Progenitor cell of endocrine pancreas (in vitro differentiated cells): ENCODE measurements at places on chromosomes 12 and 14.

DNA sequence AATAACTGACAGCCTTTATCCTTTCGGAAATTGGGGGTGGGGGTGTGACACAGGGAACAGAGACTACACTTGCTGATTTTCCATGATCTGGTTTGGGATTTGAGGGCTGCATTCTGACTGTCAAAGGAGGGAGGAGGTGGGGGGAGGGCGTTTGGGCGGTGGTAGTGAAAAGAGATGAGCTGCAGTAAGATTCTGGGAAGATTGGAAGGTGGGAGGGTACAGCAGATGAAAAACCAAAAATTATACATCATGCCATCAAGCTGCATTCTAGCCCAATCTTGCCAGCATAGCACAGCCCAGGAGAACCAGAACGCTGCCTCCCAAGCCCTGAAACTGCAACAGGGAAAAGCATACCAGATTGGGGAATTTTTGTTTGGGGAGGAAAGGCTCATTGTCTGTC is 2.4 kb downstream of the RND1 start:
- H3K4me3 ChIP-seq = peak overlapping the region; percentile 89
- H3K36me3 ChIP-seq = peaks cover 8% of the 10 kb centered on the region
- no peak overlapping the region for H3K27ac ChIP-seq
- no peak for DNase-seq
- peaks cover 27% of the 10 kb centered on the region for H3K4me1 ChIP-seq

DNA sequence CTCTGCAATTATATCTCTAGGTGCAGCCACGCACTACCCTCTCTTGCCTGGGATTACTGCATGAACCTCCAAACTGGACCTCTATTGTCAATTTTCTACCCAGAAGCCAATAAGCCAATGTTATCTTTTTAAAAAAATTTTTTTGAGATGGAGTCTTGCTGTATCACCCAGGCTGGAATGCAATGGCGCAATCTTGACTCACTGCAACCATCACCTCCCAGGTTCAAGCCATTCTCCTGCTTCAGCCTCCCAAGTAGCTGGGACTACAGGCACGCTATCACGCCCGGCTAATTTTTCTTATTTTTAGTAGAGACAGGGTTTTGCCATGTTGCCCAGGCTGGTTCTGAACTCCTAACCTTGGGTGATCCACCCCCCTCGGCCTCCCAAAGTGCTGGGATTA is 11.2 kb upstream of the PXN start:
- peaks cover 4% of the 10 kb centered on the region for H3K36me3 ChIP-seq
- no peaks in the 10 kb centered on the region for H3K27me3 ChIP-seq
- no peak for DNase-seq
- H3K4me1 ChIP-seq = peaks cover 4% of the 10 kb centered on the region

GRCh38 chr14:101927859-101928258 is 36.5 kb upstream of the DYNC1H1 start:
- H3K27me3 ChIP-seq = no peaks in the 10 kb centered on the region
- no peak for DNase-seq
- H3K36me3 ChIP-seq = peaks cover 5% of the 10 kb centered on the region
- H3K27ac ChIP-seq = no peak overlapping the region

GRCh38 chr12:66901138-66901932 is 222.5 kb upstream of the GRIP1 start:
- H3K27me3 ChIP-seq = no peaks in the 10 kb centered on the region
- no peak overlapping the region for H3K4me3 ChIP-seq
- H3K4me1 ChIP-seq = peaks cover 3% of the 10 kb centered on the region
- no peaks in the 10 kb centered on the region for H3K36me3 ChIP-seq
- no peak for DNase-seq

DNA sequence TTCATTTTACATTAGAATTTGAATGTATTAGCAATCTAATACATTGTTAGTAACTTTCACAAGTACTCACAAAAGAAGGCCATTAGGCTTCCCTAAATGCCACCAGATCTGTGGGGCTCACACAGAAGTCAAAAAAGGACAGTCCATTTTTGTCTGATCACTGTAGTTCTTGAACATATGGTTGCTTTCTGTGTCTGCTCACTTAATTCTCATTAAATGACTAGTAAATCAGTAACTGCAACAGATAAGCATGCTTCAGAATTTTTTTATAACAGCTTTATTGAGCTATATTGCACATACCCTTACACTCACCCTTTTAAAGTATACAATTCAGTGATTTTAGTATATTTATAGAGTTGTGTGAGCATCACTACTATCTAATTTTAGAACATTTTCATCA is 71.4 kb downstream of the DENND5B start:
- no peaks in the 10 kb centered on the region for H3K27me3 ChIP-seq
- no peaks in the 10 kb centered on the region for H3K36me3 ChIP-seq
- no peak for DNase-seq
- H3K27ac ChIP-seq = no peak overlapping the region

GRCh38 chr12:18224745-18225144 is 36.6 kb upstream of the PIK3C2G start:
- H3K27ac ChIP-seq = no peak overlapping the region
- DNase-seq = no peak
- H3K27me3 ChIP-seq = no peaks in the 10 kb centered on the region
- no peak overlapping the region for H3K4me3 ChIP-seq

GRCh38 chr12:62146318-62146717 is 113.9 kb upstream of the USP15 start:
- no peaks in the 10 kb centered on the region for H3K27me3 ChIP-seq
- H3K4me3 ChIP-seq = no peak overlapping the region
- no peaks in the 10 kb centered on the region for H3K36me3 ChIP-seq

DNA sequence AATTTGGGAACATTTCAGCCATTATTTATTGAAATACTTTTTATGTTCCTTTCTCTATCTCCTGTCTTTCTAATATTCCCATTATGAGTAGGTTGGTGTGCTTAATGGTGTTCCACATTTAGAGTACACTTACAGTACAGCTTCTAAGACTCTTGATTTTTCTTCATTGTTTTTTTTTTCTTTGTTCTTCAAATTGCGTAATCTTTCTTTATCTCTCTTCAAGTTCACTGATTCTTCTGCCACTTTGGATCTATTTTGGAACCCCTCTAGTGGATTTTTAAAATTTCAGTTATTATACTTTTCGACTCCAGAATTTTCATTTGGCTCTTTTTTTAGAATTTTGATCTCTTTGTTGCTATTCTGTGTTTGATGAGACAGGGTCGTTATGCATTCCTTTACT is 157.7 kb downstream of the ADGRD1 start:
- H3K4me3 ChIP-seq = no peak overlapping the region
- no peak for DNase-seq
- peaks cover 22% of the 10 kb centered on the region for H3K27me3 ChIP-seq
- peaks cover 1% of the 10 kb centered on the region for H3K36me3 ChIP-seq
- H3K27ac ChIP-seq = no peak overlapping the region
- no peaks in the 10 kb centered on the region for H3K4me1 ChIP-seq

GRCh38 chr12:102753802-102754201 is 163.2 kb downstream of the PAH start:
- H3K27me3 ChIP-seq = peaks cover 8% of the 10 kb centered on the region
- peaks cover 8% of the 10 kb centered on the region for H3K4me1 ChIP-seq
- no peak overlapping the region for H3K4me3 ChIP-seq
- no peak for DNase-seq

- peak overlapping the region; percentile 98 for H3K27ac ChIP-seq
- peak overlapping the region; percentile 92 for H3K4me3 ChIP-seq
- DNase-seq = peak; percentile 75
- H3K4me1 ChIP-seq = peaks cover 28% of the 10 kb centered on the region
- peaks cover 26% of the 10 kb centered on the region for H3K36me3 ChIP-seq
Observed at GRCh38 chr14:37594238-37594970, 645 bp downstream of the FOXA1 start.

DNA sequence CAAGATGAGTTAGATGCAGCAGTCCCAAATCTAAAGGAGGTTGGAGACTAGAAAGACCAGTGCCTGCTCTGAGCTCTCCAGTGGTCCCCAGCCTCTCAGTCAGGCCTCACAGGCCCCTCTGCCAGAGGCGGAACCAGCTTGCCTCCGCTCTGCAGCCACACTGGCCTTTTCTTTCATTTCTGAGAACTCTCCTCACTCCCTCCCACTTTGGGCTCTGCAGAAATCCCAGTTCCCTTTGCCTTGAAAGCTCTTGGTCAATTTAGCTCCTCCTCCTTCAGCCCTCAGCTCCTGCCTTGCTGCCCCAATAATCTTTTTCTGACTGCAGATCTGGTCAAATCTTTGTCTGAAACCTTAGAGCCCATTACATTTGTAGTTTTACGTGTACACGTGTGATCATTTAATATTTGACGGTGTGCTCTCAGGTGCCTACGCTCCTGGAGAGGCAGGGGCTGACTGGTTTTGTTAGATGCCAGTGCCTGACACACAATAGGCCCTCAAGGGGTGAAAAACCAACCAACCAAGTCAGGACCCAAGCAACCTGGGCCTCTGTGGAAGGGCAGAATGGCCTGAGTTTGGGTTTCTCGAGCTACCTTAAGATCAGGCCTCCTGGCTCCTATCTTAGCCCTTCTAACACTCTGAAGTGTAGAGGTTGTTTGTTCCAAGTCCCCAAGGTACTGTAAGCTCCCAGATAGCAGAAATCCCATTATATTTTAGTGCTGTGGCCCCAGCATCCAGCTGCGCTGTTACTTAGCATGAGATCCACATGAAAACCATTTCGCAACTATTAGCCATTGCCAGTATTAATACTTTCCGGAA is 1.1 kb upstream of the NUDT4 start:
- DNase-seq = no peak
- H3K27me3 ChIP-seq = no peaks in the 10 kb centered on the region
- H3K4me1 ChIP-seq = peaks cover 38% of the 10 kb centered on the region
- peak overlapping the region; percentile 75 for H3K4me3 ChIP-seq
- H3K36me3 ChIP-seq = no peaks in the 10 kb centered on the region

GRCh38 chr12:76037130-76038103 is 5.8 kb upstream of the PHLDA1 start:
- peaks cover under 1% of the 10 kb centered on the region for H3K36me3 ChIP-seq
- peaks cover 29% of the 10 kb centered on the region for H3K4me1 ChIP-seq
- DNase-seq = no peak
- no peaks in the 10 kb centered on the region for H3K27me3 ChIP-seq
- H3K4me3 ChIP-seq = no peak overlapping the region
- no peak overlapping the region for H3K27ac ChIP-seq

GRCh38 chr14:20624495-20625070 is 16.9 kb downstream of the OR6S1 start:
- peak overlapping the region; percentile 67 for H3K4me3 ChIP-seq
- peaks cover 14% of the 10 kb centered on the region for H3K4me1 ChIP-seq
- peaks cover 77% of the 10 kb centered on the region for H3K27me3 ChIP-seq
- DNase-seq = no peak
- no peaks in the 10 kb centered on the region for H3K36me3 ChIP-seq

GRCh38 chr12:5884866-5885265 is 60.2 kb downstream of the ANO2 start:
- no peaks in the 10 kb centered on the region for H3K36me3 ChIP-seq
- H3K4me1 ChIP-seq = peaks cover 5% of the 10 kb centered on the region
- no peak overlapping the region for H3K27ac ChIP-seq
- H3K27me3 ChIP-seq = peaks cover 18% of the 10 kb centered on the region
- H3K4me3 ChIP-seq = no peak overlapping the region
- no peak for DNase-seq

DNA sequence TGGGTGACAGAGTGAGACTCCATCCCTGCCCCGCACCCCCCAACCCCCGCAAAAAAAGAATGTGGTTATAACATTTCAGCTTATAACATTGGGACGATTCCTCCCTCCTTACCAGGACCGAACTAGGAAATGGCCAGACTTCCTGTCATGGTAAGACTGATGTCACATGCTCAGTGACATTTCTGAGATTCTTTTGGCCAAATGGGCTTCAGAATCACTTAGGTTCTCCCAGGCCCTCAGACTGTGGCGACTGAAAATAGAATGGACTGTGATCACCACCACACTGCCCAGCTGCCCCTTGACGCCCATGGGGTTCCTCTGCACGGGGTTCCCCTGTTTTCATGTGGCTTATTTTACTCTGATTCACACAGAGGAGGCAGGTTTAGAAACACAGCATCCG is 115.0 kb upstream of the EVL start:
- H3K36me3 ChIP-seq = no peaks in the 10 kb centered on the region
- no peak overlapping the region for H3K27ac ChIP-seq
- H3K4me3 ChIP-seq = no peak overlapping the region
- H3K4me1 ChIP-seq = no peaks in the 10 kb centered on the region

DNA sequence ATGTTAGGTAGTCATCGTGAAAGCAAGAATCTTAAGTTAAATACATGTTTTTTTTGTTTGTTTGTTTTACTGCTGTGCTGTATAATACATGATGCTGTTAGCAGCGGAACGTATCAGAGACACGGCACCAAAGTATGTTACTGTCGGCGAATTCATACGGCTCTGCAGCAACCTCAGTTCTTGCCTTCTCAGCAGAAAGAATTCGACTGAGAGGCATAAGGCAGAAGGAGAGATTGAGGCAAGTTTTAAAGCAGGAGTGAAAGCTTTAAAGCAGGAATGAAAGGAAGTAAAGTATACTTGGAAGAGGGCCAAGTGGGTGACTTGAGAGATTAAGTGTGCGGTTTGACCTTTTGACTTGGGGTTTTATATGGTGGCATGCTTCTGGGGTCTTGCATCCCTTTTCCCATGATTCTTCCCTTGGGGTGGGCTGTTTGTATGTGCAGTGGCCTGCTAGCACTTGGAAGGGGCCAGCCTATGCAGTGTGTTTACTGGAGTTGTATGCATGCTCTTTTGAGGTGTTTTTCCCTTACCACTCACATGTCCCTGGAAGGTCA is 23.7 kb downstream of the LEMD3 start:
- H3K27me3 ChIP-seq = no peaks in the 10 kb centered on the region
- peaks cover 7% of the 10 kb centered on the region for H3K4me1 ChIP-seq
- peaks cover 25% of the 10 kb centered on the region for H3K36me3 ChIP-seq

DNA sequence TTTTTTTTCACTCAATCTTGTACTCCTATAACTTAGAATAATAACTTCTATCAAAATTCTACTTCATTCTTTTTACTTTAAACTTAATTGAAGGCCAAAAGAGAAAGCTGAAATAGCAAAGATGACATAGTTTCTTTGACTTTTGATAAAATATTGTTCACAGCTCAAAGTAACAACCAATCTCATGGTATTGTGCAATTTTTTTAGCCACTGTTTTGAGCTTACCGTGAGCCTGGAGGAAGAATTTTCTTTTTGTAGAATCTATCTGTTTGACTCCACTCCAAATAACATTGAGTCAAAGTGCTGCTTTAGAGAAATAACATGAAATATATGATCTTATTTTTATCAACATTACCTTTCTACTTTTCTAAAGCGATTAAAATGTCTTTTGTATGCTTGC is 903.9 kb upstream of the FOXG1 start:
- no peak overlapping the region for H3K27ac ChIP-seq
- H3K4me1 ChIP-seq = no peaks in the 10 kb centered on the region
- H3K36me3 ChIP-seq = no peaks in the 10 kb centered on the region
- DNase-seq = no peak
- no peaks in the 10 kb centered on the region for H3K27me3 ChIP-seq
